H1 (cell line): ENCODE measurements at places on chromosomes 2 and 18. TPM values are rescaled to one million over a fixed set of nuclear protein-coding genes. Genes with fewer than 3 reads are reported as not detected.

The UGT1A10 gene
- not detected in 2 replicates for total RNA-seq

GRCh38 chr2:22276696-22277095 is 1108.3 kb upstream of the KLHL29 start:
- DNase-seq = no peak

- DNase-seq = no peak
Observed at GRCh38 chr2:191650896-191651773, 26.8 kb upstream of the NABP1 start.

The KCNG3 gene
- total RNA-seq = 21.3 and 22.3 TPM in 2 replicates

DNA sequence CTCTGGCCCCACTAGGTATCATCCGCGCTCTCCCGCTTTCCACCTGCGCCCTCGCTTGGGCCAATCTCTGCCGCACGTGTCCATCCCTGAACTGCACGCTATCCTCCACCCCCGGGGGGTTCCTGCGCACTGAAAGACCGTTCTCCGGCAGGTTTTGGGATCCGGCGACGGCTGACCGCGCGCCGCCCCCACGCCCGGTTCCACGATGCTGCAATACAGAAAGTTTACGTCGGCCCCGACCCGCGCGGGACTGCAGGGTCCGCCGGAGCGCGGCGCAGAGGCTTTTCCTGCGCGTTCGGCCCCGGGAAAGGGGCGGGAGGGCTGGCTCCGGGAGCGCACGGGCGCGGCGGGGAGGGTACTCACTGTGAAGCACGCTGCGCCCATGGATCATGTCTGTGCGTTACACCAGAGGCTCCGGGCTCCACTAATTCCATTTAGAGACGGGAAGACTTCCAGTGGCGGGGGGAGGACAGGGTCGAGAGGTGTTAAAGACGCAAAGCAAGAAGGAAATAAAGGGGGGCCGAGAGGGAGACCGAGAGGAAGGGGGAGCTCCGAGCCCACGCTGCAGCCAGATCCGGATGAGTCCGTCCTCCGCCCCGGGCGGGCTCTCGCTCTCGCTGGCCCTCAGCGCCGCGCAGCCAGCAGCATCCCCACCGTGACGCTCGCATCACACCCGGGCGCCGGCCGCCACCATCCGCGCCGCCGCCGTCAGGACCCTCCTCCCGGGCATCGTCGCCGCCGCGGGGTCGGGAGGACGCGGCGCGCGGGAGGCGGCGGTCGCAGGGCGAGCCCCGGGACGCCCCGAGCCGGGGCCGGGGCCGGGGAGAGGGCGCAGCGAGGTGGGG is 664 bp downstream of the NETO1 start:
- no peak for DNase-seq

- DNase-seq = no peak
Observed at GRCh38 chr2:239025096-239025801, 177.4 kb downstream of the TWIST2 start.

The ANKRD30B gene
- 0.11 TPM in 1 of 2 replicates, not detected in the other for total RNA-seq

The CHMP3 gene
- total RNA-seq = 21.7 and 21.9 TPM in 2 replicates

GRCh38 chr2:210072493-210072892 is 70.1 kb downstream of the RPE start:
- peak; percentile 48 for DNase-seq

- no peak for DNase-seq
Observed at GRCh38 chr2:16040271-16041010, 100.1 kb downstream of the MYCN start.

DNA sequence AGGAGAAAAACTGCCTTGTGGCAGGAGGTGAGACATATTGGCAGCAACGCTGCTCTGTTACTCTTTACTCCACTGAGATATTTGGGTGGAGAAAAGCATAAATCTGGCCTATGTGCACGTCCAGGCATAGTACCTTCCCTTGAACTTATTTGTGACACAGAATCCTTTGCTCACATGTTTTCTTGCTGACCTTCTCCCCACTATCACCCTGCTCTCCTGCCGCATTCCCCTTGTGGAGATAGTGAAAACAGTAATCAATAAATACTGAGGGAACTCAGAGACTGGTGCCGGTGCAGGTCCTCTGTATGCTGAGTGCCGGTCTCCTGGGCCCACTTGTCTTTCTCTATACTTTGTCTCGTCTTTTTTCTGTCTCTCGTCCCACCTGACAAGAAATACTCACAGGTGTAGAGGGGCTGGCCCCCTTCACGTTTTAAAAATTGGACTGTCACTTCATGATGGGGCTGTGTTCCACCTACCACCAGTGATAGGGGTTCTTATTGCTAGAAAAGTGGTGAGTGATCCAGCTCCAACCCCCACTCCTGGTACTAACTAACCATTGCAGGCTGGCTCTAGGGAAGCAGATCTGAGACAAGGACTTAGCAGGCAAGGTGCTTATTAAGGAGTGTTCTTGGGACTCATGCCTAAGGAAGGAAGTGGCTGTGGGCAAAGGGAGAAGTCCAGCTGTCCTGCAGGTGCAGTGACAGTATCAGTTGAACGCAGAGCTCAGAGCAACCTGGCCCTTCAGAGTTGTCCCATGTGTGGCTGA is 51.7 kb downstream of the LONRF2 start:
- DNase-seq = no peak

The TTC27 gene
- 25.7 and 29.1 TPM in 2 replicates for total RNA-seq

The DSC3 gene
- 3.3 and 3.7 TPM in 2 replicates for total RNA-seq

DNA sequence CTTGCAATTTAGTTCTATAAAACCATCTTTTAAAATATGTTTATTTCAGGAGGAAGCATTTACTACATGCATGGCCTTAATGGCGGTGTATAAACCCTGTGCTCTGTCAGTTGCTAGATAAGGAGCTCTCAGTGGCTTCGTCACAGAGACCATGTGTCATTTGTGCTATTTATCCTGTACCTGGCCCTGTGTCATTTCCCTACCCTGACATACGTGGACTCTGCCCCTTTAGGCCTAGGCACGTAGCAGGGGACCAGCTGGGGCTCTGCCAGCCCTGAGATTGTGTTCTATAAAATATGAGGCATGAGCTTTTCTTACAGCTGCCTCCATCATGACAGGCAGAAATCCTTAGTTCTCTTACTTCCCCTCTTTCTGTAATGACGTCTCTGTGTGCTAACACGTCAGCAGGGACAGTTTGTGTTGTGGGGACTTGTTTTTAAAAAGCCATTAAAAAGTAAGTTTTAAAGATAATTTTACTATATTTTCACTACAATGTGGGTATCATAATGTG is 88.0 kb downstream of the ITGB1BP1 start:
- no peak for DNase-seq

- no peak for DNase-seq
Observed at GRCh38 chr2:219210196-219210885, 3.8 kb downstream of the ZFAND2B start.

DNA sequence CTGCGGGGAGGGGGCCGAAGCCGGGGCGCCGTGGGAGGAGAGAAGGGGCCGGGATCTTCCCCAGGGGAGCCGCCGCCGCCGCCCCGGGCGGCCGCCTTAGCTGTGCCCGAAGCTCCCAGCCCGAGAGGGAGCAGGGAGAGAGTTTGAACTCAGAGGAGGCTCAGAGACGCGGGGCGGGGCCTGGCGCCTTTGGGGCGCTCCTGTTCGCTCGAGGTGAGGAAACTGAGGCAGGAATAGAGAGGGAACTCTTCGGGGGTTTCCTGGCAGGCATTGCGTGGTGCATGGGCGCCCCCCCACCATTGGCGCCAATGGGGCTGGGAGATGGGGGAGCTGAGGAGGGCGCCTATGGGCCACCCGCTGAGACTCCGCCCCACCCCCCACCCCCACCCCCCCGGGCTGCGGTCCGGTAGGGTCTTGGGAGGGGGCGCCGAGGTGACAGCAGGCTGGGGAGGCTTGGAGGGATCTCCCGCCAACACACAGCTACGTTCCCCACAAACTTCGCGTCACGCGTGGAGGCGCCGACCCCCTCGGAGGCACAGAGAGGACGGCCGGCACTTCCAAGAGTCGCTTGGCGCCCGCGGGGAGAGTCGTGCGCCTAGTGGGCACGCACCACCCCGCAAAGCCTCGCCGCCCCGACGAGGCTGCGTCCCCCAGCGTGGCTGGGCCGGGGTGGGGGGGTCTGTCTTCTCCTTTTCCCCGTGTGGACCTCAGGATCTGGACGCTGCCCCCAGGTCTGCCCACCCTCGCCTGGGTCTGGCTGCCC is 680 bp downstream of the CTDSP1 start:
- DNase-seq = no peak

DNA sequence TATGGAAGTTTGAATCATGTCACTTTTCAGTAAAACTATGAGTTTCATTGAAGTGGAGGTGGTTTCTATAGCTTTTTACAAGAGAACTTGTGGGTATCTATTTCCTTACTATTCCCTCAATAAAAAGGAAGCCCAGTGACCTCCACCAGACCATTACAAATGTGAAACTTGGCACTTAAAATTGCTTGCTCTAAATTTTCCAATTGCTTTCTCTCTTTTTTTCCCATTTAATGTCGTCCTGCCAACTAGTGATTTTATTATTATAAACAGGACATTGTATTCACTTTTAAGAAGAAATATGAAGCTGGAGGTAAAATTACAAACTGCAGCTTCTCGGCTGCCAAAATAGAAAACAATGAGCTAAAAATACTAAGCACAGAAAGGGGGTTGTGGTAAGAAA is 208.2 kb upstream of the ALPP start:
- DNase-seq = no peak

- DNase-seq = no peak
Observed at GRCh38 chr2:41618754-41619153, 429.1 kb upstream of the PKDCC start.

GRCh38 chr2:189379287-189379630 is 62.0 kb upstream of the WDR75 start:
- DNase-seq = peak; percentile 9

GRCh38 chr18:5966514-5966913 is 71.2 kb upstream of the TMEM200C start:
- DNase-seq = no peak

DNA sequence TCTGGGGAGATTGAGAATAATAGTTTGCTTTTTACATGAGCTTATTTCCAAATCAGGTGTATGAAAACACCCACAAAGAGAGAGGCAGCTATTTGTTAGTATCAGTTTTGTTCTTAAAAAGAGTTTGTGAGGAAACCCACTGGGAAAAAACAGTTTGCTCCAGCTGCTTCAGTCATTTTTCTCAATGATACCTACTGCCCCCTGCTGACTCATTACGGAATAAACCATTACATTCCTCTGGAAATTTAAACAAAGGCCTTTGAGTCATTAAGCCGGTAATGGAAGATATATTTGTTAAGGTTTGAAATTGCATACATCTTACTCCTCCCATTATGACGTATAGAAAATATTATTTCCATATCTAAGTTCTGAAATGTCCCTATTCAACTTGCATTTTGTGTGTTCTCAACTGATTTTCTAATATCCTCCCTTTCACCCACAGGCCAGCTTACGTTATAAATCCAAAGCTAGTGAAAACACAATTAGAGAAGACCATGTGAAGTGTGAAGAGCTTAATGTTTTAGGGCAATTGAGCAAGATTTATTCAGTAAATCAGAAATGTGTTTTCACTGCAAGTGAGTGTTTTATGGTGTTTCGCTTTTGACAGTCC is 761.6 kb downstream of the DSC3 start:
- no peak for DNase-seq

The REL gene
- total RNA-seq = 6.3 and 7.5 TPM in 2 replicates

DNA sequence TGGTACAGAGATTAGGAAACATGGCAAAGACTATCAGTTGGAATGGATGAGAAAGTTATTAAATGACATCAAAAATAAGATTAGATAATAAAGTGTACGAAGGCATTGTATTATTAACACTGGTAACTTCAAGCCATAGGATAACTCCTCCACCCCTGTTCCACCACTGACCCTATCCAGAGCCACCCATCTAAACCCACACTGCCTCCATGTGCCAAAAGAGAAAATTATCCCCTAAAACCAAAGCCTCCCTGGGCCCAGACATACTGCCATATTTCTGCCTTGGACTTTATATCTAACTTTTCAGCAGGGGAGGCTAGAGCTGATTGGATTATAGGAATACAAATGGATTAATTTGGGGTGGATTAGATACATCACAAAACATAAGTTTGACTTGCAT is 443.7 kb downstream of the BCL11A start:
- no peak for DNase-seq

The KLHL41 gene
- not detected in 2 replicates for total RNA-seq

DNA sequence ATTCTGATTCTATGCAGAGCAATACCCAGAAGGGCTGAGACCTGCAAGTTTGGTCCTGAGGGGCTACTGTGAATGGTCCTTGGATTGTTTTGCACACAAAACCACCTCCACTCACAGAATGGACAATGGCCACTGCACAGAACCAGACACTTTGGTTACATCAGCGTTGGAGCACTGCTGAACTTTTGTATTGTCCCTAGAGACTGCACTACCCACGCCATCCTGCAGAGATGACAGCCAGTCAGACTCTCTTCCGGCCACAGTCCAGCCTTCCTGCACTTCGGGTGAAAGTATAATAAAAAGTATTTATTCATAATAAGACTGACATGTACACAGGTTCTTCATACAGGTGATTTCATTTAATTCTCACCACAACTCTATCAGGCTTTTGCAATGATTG is 35.7 kb downstream of the CELF4 start:
- no peak for DNase-seq

GRCh38 chr18:3061581-3062312 is 48.8 kb upstream of the LPIN2 start:
- DNase-seq = no peak

- no peak for DNase-seq
Observed at GRCh38 chr2:219099329-219099728, 38.6 kb upstream of the IHH start.

GRCh38 chr2:193332941-193333340 is 1138.2 kb upstream of the TMEFF2 start:
- DNase-seq = no peak

The HOXD8 gene
- total RNA-seq = not detected in 2 replicates
